ENCODE measurements at places on chromosomes 16 and 17. TPM values are rescaled to one million over a fixed set of nuclear protein-coding genes. Genes with fewer than 3 reads are reported as not detected.

The OTOP2 gene
- not detected for total RNA-seq

The CES5A gene
- total RNA-seq, result not detected

The PIRT gene
- not detected for total RNA-seq

The TEKT1 gene
- total RNA-seq, result not detected

The TMEM235 gene
- not detected for total RNA-seq

Data from skeletal muscle tissue (tissue), 5 donors.